ENCODE measurements at places on chromosomes 2 and 18.

- no peak for DNase-seq
These were observed 58.6 kb downstream of the FANCL start for GRCh38 chr2:58182527-58182926.

DNA sequence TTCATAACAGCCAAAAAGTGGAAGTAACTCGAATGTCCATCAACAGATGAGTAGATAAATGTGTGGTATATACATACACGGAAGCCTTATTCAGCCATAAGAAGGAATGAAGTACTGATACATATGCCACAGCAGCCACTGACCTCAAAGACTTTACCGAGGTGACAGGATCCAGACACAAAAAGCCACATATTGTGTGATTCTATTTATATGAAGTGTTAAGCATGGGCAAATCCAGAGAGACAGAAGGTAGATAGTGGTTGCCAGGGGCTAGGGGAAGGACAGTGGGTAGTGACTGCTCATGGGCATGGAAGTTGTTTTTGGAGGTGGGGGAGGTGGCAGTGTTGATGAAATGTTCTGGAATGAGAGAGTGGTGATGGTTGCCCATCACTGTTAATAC is 33.9 kb downstream of the ZAP70 start:
- DNase-seq, result no peak

GRCh38 chr2:46858702-46859090 is 56.9 kb downstream of the MCFD2 start:
- DNase-seq, result no peak

DNA sequence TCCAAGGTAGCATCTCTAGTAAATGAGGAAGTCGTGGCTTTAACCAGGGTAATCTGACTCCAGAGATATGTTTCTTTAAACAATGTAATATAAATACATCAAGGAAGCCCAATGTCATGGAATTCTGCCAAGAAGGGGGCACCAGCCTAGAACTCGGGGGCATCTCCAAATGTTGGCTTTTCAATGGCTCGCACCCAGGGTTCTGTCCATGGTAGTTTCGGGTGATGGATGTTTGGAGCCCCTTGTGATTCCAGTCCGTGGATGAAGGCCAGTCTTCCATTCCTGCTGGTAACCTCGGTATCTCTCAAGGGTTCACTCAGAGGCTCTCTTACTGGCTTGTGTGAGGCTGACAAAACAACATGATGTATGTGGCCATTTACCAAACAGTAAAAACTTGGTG is 91.7 kb upstream of the SPHKAP start:
- no peak for DNase-seq

DNA sequence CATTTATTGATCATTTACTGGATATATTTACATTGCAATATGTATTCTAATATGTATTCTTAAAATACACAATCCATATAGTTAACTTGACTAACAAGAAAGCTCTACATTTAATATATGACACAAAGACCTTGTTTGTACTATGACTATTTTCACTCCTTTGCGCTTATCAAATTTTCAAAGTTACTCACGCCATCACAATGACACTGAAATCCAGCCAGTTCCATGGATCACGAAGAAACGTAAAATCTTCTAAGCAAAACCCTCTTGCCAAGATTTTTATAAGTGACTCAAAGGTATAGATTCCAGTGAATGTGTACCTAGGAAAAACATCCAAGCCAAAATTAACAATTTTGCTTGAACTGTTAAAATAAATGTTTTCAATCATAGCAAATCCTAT is 39.6 kb downstream of the SCN3A start:
- DNase-seq, result no peak

- no peak for DNase-seq
These were observed 98.3 kb upstream of the OTOS start for GRCh38 chr2:240238786-240239185.

DNA sequence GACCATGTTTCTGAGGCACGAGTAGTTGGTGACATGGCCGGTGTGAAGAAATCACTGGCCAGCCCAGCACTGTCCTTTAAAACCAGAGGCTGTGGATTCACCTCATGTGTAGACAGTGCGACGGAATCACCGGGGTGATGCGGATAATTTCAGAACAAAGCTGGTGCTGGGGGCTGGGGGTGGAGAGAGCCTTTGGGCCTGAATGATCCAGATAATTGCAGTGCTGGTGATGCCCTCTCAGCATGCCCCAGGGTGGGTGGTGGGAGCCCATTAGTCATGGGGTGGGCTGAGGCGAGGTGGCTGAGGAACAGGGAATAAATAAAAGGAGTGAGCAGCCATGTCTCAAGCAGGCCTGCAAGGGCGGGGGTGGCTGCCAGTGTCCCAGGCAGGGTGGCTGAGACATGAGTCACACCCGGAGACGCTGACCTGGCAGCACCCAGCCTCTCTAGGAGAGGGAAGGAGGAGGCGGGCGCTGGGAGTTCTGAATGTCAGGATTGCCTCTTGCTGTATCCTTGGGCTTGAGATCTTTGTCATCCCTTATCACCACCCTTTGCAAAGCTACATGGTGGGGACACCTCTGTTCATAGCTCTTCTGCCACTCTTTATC is 151.1 kb upstream of the MSH6 start:
- peak; percentile 30 for DNase-seq

DNA sequence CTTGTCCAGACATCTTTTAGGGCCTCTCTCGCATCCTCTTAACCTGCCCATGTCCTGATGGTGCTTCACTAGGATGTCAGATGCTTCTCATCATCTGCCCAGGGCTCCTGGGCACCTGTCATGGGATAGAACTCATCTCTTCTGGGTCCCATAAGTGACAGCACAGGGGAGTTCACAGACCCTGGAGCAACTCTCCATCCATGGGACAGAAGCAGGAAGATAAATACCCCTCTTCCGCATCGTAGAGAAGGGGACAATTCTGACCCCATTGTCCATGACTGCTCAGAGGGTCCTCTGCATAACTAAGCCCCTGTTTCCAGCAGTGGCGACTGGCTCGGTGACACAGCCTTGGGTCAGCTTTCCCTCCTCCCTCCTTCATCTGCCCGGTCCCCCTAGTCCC is 82.3 kb downstream of the TWIST2 start:
- DNase-seq, result no peak

DNA sequence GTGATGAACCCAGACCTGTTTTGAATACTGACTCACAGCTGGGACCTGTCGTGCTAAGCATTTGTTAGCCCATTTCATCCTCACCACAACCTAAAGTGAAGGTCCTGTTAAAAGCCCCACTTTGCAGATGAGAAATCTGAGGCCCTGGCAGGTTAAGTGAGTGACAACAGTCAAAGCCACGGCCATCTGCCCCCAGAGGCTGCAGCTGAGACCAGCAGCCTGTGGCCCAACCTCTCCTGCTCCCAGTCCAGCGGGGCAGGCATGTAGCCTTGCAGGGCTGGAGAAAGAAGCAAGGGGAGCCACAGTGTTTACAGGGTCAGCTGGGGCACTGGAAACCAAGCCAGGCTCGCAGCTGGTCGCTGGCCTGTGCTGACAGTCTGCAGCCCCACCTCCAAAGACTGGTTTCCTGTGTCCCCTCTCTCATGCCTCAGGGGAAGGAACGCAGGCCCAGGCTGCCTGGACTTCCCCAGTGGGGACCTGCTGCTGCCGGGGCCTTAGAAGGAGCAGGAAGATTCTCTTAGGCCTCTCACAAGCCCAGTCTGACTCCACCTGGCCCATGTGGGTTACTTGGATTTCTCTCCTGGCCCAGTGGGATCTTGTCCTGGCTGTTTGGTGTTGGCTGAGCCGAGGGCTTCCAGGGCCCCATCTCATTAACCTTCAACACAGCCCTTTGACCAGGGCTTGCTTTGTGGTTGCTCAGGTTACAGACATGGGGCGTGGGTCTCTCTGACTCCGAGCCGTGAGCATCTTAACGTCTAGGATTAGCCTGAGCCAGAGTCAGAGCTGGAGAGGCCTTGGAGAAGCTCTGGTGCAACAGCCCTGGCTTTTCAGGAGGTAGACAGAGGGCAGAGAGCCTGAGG is 1.7 kb downstream of the INPP5D start:
- peak; percentile 65 for DNase-seq

DNA sequence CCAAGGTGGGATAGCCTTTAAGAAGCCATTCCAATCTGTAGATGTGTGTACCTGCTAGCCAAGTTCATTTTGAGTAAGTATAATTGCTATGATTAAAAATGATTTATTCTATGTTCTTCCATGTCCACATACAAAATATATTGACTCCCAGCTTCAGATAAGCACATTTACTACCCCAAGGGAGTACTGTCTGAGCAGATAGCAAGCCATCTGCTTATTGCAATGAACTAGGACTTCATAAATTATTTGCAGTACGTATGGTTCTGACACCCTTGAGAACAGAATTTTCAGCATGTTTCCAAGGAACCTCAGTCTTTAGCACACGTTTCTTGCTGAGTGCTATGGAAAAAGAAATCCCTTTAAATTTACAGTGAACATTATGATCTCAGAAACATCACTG is 28.2 kb downstream of the ABCG5 start:
- DNase-seq, result no peak

- DNase-seq, result no peak
These were observed 31.6 kb upstream of the MREG start for GRCh38 chr2:216044883-216045486.

- no peak for DNase-seq
These were observed 70.1 kb downstream of the GTF3C3 start for GRCh38 chr2:196729418-196729817.

DNA sequence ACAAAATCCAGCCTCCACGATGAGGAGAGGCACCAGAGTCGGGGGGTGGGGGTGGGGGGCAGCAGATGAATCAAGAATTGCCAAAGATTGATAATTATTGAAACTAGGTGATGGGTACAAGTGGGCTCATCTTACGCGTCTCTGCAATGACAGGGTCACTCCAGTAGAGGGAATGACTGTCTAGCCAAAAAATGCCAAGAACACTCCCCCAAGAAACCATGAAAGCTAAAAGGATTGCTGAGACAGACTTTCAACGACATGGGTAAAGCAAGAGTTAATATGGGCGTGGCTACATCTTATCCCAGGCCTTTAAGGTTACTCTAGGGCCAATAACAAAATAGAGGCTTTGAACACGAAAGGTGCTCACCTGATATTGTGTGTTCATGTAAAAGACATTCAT is 86.5 kb downstream of the STK39 start:
- no peak for DNase-seq

- DNase-seq, result no peak
These were observed 105.9 kb upstream of the SIX2 start for GRCh38 chr2:45115181-45115580.

- no peak for DNase-seq
These were observed 31.5 kb downstream of the ACVR1C start for GRCh38 chr2:157596992-157597681.

GRCh38 chr2:138501425-138502254 is at the start of gene SPOPL:
Gene SPOPL, plus strand, starts transcription at chr2:138501770. Its CDS starts 48,447 bp downstream, at chr2:138550217.
- DNase-seq, result peak; percentile 95
